Forelimb muscle (tissue), 1 donor: ENCODE measurements at places on chromosomes 3 and 15. TPM values are rescaled to one million over a fixed set of nuclear protein-coding genes. Genes with fewer than 3 reads are reported as not detected.

- no peak for DNase-seq
Observed at GRCh38 chr15:75827691-75828090, 15.6 kb upstream of the UBE2Q2 start.

DNA sequence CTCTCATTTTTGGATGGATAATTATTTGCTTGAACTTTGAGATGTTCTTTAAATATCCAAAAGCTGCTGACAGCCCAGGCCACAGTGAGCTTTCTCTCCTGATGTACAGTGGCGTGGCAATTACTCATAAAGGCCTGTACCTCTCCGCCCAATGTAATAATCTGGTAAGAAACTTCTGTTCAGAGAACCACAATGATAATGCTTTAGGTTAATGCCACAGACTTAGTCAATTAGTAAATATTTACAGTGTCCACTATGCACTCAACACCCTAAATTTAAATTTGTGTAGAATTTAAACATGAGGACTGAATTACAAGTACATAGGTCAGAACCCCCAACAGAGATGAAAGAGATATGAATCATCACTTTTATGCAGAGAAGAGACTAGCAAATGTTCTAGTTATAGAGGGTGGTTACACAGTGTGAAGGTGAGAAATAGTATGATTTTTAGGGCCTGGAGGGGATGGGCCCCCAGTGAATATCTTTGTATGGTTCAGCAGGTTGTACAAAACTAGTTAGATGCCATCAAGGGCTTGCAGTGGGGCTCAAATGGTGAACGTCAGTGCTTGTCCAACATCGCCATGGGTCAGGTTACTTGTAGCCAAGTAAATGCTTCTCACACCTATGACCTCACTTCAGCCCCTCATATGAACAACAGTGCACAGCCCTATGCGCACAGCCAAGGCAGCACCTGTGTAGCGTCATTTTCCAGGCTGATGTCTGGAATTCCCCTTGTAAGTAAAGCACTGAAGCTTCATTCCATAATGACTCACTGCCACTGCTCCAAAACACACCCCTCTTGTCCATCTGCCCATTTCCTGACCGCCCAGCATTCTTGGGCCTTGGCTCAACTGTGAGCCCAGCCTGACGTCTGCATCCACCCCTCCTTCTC is 13.3 kb downstream of the ABHD2 start:
- peak; percentile 48 for DNase-seq

DNA sequence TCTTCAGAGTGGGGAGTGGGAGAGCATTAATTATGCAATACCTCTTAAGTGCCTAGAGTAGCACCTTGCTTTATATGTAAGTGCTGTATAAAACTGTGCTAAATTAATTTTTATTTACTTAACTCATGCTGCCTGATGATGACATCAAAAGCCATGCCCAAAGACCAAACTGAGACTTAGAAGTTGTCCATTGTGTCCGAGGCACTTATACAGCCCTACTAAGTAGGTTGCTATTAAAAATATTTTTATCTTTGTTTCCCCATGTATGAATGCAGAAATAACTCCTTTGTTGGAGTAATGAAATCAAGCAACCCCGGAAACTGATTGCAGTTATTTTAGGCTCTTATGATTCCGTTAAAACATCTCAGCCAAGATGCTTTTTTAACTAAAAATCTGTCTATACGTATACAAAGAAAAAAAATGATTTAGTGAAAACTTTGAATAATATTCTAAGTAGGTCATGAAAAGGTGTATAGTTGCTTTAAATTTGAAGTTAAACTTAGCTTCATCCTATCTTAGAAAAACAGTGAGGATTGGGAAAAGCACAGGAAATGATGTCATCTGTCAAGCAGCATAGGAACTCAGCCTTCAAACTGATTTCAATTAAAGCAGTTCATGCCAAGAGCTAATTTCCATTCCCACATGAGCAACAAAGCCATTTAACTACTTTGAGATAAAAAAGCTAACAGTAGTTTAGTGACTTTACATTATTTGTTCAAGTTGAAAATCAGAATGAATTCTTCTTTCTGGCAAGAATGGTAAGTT is 43.0 kb downstream of the FBN1 start:
- no peak for DNase-seq

GRCh38 chr3:115975353-115975752 is 352.0 kb downstream of the GAP43 start:
- DNase-seq, result no peak

- DNase-seq, result no peak
Observed at GRCh38 chr3:17640466-17640865, 102.0 kb downstream of the TBC1D5 start.

The TMEM207 gene
- not detected for polyA plus RNA-seq

The UBA5 gene
- 32.4 TPM for polyA plus RNA-seq

The MED12L gene
- polyA plus RNA-seq, result 10.0 TPM

The ATG7 gene
- polyA plus RNA-seq, result 11.7 TPM
